Large intestine (tissue), 12 donors: ENCODE measurements at places on chromosomes 2 and 18.

DNA sequence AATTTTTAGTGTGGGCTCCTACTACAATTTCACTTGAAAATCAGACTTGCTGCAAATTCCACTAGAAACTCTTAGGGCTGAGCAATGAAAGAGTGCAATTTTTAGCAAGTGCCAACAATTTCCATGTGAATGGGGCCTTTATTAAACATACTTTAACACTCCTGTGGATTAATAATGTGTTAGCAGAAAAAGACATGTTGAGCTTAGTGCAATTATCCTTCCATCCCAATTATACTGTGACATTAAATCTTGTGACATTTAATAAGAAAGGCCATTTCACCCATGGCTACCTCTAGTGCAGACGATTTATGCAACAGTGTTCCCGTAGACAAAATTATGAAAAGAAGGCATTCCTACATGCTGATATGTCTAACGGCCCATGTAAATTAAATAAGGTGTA lies 639.7 kb downstream of the STK39 start:
- DNase-seq = no peak
- no peaks in the 10 kb centered on the region for H3K27me3 ChIP-seq
- no peak overlapping the region for H3K4me3 ChIP-seq
- no peaks in the 10 kb centered on the region for H3K4me1 ChIP-seq

GRCh38 chr2:102449370-102449974 lies 23.6 kb upstream of the SLC9A4 start:
- H3K4me1 ChIP-seq = no peaks in the 10 kb centered on the region

DNA sequence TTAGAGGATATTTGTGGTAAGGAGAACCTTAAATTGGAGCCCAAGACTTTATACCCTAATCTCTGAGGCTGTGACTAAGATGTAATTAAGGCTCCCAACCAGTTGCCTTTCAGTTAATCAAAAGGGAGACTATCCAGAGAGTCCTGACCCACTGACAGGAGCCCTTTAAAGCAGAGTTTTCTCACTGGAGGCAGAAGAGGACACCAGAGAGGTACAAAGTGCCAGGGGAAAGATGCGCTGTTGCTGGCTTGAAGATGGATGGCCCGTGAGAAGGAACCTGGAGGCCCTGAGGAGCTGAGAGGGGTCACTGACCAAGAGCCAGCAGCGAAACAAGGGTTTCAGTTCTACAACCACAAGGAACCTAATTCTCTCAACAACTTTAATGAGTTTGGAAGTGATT lies 137.3 kb downstream of the TMEM131 start:
- H3K4me1 ChIP-seq = no peaks in the 10 kb centered on the region
- no peaks in the 10 kb centered on the region for H3K27me3 ChIP-seq
- H3K27ac ChIP-seq = no peak overlapping the region
- peaks cover 20% of the 10 kb centered on the region for H3K36me3 ChIP-seq

DNA sequence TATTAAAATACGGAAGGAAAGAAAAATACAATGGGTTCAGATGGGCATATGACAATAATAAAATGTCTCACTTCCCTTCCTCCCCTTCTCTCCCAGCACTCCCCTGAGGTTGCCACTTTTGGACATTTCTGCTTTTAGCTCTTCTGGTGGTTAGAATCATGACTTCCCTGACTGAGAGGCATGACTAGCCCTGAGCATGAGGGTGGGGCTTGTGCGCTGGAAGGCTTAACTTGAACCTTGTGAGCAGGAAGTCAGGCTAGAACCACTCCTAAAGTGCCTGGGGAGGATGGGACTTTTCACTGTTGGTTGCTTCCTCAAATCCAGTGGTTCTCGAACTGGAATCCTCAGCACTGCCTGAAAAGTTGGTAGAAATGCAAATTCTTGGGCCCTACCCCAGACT lies 19.7 kb upstream of the ARHGAP25 start:
- no peaks in the 10 kb centered on the region for H3K4me1 ChIP-seq
- no peak overlapping the region for H3K4me3 ChIP-seq
- no peaks in the 10 kb centered on the region for H3K36me3 ChIP-seq
- H3K27me3 ChIP-seq = peaks cover 5% of the 10 kb centered on the region

DNA sequence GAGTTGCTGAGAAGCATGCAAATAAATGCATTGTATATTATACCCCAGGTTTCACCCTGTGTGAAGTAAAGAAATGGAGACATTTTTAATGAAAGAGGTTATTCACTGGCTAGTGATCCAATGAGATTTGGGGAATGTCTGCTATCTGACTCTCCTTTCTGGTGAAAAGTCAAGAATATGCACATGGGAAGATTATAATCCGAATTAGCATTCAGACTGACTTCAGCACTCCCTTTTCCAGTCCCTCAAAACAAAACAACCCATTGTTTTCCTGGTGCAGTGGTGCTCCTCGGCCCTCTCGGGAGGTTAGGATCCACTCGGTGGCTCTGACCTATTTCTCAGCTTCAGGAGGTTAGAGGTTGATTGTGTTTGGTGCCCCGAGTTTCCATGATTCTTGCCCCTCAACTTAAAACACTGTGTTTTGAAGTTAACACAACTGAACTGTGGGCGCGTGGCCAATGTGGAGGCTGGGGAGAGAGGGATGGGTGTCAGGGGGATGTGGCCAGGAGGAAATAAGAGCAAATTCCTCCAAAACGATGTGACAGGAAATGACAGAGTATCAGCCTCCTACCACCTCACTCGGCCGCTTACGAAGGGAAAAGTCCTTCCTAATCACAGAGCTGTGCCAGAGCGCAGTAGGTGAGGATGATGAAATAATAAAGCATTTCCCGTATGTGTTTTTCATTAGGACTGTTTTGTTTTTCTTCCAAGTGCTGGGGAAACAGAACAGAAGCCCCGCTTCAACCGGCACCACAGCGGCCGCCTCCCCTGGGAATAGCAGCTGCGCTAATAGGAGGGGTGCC lies 440.1 kb downstream of the MTX2 start:
- H3K4me3 ChIP-seq = no peak overlapping the region
- DNase-seq = no peak
- H3K27me3 ChIP-seq = peaks cover 5% of the 10 kb centered on the region
- no peaks in the 10 kb centered on the region for H3K36me3 ChIP-seq
- H3K27ac ChIP-seq = no peak overlapping the region
- no peaks in the 10 kb centered on the region for H3K4me1 ChIP-seq

DNA sequence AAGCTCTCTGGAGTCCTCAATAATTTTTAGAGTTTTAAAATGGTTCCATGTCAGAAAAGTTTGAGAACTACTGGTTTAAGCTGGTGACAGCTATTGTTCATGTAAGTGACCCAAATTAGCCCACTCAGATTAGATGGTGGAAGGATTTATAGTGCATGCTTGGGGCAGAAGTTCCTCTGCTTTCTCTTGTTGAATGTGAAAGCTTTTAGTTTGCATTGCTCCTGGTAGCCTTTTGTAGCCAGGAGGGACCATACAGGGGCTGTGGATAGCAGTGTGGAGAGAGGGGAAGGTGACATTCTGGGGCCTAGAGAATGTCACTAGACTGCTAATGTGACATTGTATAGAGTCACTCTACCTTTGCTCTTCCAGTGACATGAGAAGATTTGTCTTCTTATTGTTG lies 40.3 kb upstream of the IGFBP5 start:
- H3K27me3 ChIP-seq = peaks cover 2% of the 10 kb centered on the region
- no peaks in the 10 kb centered on the region for H3K36me3 ChIP-seq
- DNase-seq = no peak
- H3K4me3 ChIP-seq = no peak overlapping the region

GRCh38 chr2:196410008-196410407 lies 229.5 kb upstream of the CCDC150 start:
- H3K36me3 ChIP-seq = no peaks in the 10 kb centered on the region
- no peak for DNase-seq
- no peak overlapping the region for H3K4me3 ChIP-seq
- H3K4me1 ChIP-seq = no peaks in the 10 kb centered on the region
- no peak overlapping the region for H3K27ac ChIP-seq

DNA sequence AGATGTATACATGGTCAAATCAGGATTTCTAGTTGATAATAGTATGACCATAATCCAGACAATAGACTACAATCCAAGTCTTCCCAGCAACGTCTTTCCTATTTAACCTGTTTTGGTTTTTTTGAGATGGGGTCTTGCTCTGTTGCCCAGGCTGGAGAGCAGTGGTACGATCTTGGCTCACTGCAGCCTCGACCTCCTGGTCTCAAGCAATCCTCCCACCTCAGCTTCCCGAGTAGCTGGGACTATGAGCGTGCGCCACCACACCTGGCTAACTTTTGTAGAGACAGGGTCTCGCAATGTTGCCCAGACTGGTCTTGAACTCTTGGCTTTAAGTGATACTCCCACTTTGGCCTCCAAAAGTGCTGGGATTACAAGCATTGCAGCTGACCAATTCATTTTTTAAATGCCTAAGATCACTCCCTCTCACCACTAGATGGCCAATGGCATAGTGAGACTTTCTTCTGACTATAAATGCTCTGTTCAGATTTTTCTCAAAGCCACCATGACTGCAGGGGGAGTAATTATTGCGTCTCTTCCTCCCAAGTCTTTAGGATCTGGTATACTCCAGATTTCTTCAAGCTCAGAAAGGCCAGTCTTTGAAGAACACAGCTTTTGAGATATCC lies 47.6 kb downstream of the HNRNPLL start:
- no peaks in the 10 kb centered on the region for H3K27me3 ChIP-seq
- DNase-seq = no peak
- no peak overlapping the region for H3K4me3 ChIP-seq
- no peak overlapping the region for H3K27ac ChIP-seq
- peaks cover 4% of the 10 kb centered on the region for H3K36me3 ChIP-seq

DNA sequence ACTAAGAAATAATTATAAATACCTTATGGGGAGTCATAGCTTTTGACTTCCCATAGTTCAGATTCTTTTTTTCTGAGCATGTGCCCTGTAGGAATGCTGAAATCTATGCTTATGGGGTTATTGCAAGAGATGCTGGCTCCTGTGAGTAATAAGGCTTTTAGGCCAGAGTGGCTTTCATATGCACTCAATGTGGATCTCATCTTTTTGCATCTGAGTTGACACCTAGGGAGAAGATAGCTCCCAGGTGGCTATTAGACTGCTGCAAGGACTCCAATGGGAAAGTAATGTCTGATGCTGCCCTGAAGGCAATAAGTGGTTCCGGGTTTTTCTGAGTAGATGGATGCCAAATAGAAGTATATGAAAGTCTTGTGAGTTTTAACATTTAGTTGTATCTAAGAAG lies 21.0 kb downstream of the DNAH6 start:
- H3K4me3 ChIP-seq = no peak overlapping the region
- no peak for DNase-seq
- no peaks in the 10 kb centered on the region for H3K27me3 ChIP-seq
- H3K36me3 ChIP-seq = no peaks in the 10 kb centered on the region
- no peaks in the 10 kb centered on the region for H3K4me1 ChIP-seq

- H3K4me1 ChIP-seq = no peaks in the 10 kb centered on the region
- H3K27me3 ChIP-seq = no peaks in the 10 kb centered on the region
- no peak for DNase-seq
- H3K27ac ChIP-seq = no peak overlapping the region
Observed at GRCh38 chr18:75723521-75724340, 296.2 kb upstream of the SMIM21 start.

DNA sequence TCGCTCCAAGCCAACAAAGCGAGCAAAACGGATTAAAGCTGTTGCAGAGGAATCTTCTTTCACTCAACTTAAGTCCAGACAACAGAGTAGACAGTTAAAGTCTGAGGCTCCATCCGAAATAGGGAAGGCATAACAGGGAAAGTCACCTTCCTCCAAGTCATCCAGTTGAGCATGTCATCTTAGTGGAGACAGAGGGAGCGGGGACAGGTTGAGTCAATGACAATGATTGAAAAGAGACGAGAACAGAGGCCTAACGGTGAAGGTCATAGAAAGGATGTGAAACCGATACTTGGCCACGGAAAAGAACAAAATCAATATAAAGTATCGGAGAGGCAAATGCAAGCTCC lies 455 bp downstream of the C18orf32 start:
- peak overlapping the region; percentile 65 for H3K4me3 ChIP-seq
- DNase-seq = no peak
- H3K4me1 ChIP-seq = peaks cover 6% of the 10 kb centered on the region
- H3K36me3 ChIP-seq = peaks cover 45% of the 10 kb centered on the region
- peak overlapping the region; percentile 62 for H3K27ac ChIP-seq

GRCh38 chr2:179137200-179137759 lies 87.3 kb upstream of the CCDC141 start:
- H3K4me1 ChIP-seq = no peaks in the 10 kb centered on the region
- DNase-seq = no peak
- peaks cover 28% of the 10 kb centered on the region for H3K36me3 ChIP-seq
- H3K27ac ChIP-seq = no peak overlapping the region
- no peaks in the 10 kb centered on the region for H3K27me3 ChIP-seq

GRCh38 chr2:67954093-67954748 lies 108.6 kb downstream of the C1D start:
- no peaks in the 10 kb centered on the region for H3K4me1 ChIP-seq
- no peak overlapping the region for H3K27ac ChIP-seq
- DNase-seq = peak; percentile 89
- no peaks in the 10 kb centered on the region for H3K27me3 ChIP-seq
- H3K36me3 ChIP-seq = no peaks in the 10 kb centered on the region

DNA sequence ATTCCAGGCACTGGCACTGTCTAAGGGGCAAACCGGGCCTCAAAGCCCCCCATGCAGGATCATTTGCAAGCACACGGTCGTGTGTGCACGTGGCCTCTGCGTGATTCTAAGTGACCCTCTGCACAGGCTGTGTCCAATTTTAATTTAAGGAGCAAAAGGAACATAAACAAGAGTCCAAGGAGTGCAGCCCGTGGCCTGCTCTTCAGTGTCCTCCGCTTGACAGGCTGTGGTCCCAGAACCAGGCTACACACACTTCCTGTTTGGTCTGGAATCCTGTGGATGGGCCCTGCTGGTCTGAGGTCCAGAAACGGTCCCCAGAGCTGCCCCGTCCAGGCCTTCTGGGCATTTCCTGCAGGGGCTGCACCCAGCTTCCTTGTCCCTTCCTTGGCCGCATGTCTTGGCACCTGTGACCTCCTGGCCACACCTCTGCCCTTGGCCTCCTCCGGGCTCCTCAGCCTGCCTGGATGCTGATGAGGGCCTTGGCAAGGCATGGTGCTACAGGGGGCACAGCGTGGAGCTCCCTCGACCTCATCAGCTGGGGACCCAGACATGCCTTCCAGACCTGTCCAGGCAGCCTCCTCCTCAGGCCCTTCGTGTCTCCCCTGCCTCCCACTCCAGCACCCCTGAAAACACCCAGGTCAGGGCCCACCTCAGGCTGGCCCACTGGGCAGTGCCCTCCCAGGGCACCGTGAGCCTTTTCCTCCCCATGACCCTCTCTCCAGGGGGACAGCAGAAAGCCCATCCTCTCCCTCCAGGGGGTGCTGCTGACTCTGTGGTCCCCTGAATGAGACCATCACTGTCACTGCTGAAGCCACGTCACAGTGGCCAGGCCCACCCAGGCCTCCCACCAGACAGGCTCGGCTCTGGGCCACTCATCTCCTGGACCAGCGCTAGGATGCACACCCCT lies 136.4 kb upstream of the GPC1 start:
- H3K4me3 ChIP-seq = no peak overlapping the region
- no peaks in the 10 kb centered on the region for H3K4me1 ChIP-seq
- no peak for DNase-seq

GRCh38 chr2:28991021-28991420 lies 9.9 kb downstream of the TOGARAM2 start:
- no peak overlapping the region for H3K27ac ChIP-seq
- DNase-seq = no peak
- H3K27me3 ChIP-seq = no peaks in the 10 kb centered on the region

DNA sequence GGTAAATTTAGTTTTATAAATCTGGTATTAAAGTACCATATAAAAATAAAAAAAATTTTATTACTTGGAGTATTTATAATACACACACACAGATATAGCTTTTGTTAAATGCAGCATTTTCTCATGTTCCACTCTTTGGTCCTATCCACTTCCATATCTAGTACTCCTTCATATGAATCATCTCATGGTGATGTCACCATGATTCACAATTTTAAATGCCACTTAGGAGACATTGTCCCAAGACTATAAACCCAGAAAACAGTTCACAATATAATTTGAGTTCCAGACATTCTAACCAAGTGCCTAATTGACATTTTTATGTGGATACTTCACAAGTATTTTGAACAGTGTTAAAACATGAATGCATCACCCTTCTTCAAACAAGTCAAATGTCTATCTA lies 1398.3 kb downstream of the DSC3 start:
- no peaks in the 10 kb centered on the region for H3K27me3 ChIP-seq
- no peak overlapping the region for H3K4me3 ChIP-seq
- H3K36me3 ChIP-seq = no peaks in the 10 kb centered on the region
- H3K27ac ChIP-seq = no peak overlapping the region
